ENCODE measurements at places on chromosomes 16 and 17. TPM values are rescaled to one million over a fixed set of nuclear protein-coding genes. Genes with fewer than 3 reads are reported as not detected.

DNA sequence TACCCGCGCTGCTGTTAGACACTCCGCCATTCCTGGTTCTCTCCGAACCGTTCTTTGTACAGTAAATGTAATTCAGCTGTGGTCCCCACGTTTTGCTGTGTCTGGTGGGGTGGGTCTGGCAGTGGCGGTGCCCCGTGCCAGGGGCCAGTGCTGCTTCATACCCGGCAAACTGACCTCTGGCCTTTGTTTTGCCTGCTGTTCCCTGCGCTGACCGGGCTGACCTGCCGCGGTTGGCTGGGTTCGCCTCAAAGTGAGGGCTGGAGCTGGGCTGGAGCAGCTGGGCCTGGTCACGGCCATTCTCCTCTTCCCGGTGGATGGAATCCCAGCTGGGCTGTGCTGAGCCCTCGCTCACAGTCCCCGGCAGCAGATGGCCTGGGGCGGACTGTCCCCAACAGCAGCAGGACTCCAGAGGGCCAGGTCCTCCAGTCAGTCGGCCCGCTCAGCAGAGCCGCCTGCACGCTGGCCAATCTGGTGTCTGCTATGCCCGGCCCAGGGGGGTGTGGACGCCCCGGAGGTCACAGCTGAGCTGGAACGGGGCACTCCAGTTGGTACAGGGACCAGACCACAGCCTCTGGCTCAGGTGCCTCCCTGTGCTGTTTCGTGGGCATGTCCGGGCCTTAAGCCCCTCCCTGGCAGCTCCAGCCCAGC, 1.5 kb upstream of the WFIKKN1 start:
- DNase-seq, result no peak
- H3K36me3 ChIP-seq, result peaks cover 3% of the 10 kb centered on the region
- no peak overlapping the region for H3K4me3 ChIP-seq
- H3K4me1 ChIP-seq, result peaks cover 20% of the 10 kb centered on the region
- H3K27ac ChIP-seq, result peak overlapping the region; percentile 89

GRCh38 chr17:52149626-52150025, 8.9 kb downstream of the CA10 start:
- H3K36me3 ChIP-seq, result peaks cover 29% of the 10 kb centered on the region
- DNase-seq, result no peak
- no peak overlapping the region for H3K4me3 ChIP-seq
- peaks cover 3% of the 10 kb centered on the region for H3K4me1 ChIP-seq
- no peak overlapping the region for H3K27ac ChIP-seq

- no peak for DNase-seq
- H3K4me1 ChIP-seq, result no peaks in the 10 kb centered on the region
- no peaks in the 10 kb centered on the region for H3K27me3 ChIP-seq
- no peak overlapping the region for H3K4me3 ChIP-seq
These were observed 86.0 kb downstream of the IRF8 start for GRCh38 chr16:85984947-85985451.

- peaks cover 5% of the 10 kb centered on the region for H3K4me1 ChIP-seq
- no peak overlapping the region for H3K27ac ChIP-seq
- peaks cover 7% of the 10 kb centered on the region for H3K36me3 ChIP-seq
- no peaks in the 10 kb centered on the region for H3K27me3 ChIP-seq
- DNase-seq, result no peak
These were observed 20.2 kb downstream of the CHCT1 start for GRCh38 chr17:60442271-60443173.

GRCh38 chr16:71214746-71215381, 15.7 kb downstream of the HYDIN start:
- peaks cover 17% of the 10 kb centered on the region for H3K4me1 ChIP-seq
- H3K4me3 ChIP-seq, result no peak overlapping the region
- no peak overlapping the region for H3K27ac ChIP-seq
- H3K36me3 ChIP-seq, result no peaks in the 10 kb centered on the region
- no peak for DNase-seq

MT1H gene
- total RNA-seq, result 122 TPM

DNA sequence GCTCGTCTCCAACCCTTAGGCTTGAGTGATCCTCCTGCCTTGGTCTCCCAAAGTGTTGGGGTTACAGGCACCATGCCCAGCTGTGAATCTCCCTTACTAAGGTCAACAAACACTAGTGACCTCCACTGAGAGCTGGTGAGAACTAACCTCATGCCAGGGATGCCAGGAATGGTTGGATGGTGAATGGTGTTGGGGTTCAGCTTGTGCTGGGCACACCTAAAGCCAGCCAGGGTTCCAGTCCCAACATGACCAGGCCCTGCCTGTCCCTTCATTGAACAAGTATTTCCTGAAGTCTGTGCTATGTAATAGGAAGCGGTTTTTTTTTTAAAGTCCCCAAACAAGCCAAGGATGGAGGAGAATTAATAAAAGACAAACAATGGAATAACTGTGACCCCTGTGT, 56.0 kb upstream of the TOB1 start:
- peaks cover 53% of the 10 kb centered on the region for H3K4me1 ChIP-seq
- no peak overlapping the region for H3K4me3 ChIP-seq
- no peaks in the 10 kb centered on the region for H3K36me3 ChIP-seq

DNA sequence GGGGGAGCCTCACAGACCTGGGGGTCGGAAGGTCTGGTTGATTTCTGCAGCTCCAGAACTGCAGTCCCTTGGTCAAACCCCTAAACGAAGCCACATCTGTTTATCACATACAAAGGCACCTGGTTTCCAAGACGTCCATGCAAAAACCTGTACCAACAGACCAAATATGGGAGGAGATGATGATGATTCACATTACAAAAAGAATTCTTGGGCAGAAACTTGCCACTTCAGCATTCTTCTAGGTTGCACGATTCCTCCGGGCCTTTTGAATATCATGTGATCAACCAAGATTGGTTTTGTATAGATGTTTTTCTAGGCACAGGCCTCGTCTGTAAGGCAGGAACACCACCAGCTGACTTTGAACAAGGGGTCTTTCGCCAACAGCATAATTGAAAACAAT, 466.3 kb downstream of the SOX9 start:
- H3K27me3 ChIP-seq, result peaks cover 42% of the 10 kb centered on the region
- H3K4me3 ChIP-seq, result no peak overlapping the region
- H3K4me1 ChIP-seq, result peaks cover 37% of the 10 kb centered on the region
- no peak for DNase-seq

TP53TG3B gene
- total RNA-seq, result not detected

PIK3R6 gene
- 0.15 TPM for total RNA-seq

DNA sequence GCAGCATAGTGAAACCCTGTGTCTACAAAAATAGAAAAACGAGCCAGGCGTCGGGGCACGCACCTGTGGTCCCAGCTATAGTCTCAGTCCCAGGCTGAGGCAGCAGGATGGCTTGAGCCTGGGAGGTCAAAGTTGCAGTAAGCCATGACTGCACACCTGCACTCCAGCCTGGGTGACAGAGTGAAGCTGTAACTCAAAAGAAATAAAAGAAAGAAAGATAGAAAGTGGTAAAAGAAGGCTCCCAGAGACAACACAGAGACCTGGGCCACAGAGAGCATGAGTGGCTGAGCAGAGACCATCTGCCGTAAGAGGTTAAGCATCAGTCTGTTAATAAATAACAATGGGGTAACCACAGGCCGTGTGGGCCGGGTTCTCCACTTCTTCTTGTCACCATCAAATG, 15.3 kb upstream of the HEXD start:
- H3K4me1 ChIP-seq, result no peaks in the 10 kb centered on the region
- no peak overlapping the region for H3K27ac ChIP-seq
- no peaks in the 10 kb centered on the region for H3K27me3 ChIP-seq
- no peak for DNase-seq
- H3K36me3 ChIP-seq, result peaks cover 11% of the 10 kb centered on the region
- no peak overlapping the region for H3K4me3 ChIP-seq

ATF7IP2 gene
- 20.3 TPM for total RNA-seq

DNA sequence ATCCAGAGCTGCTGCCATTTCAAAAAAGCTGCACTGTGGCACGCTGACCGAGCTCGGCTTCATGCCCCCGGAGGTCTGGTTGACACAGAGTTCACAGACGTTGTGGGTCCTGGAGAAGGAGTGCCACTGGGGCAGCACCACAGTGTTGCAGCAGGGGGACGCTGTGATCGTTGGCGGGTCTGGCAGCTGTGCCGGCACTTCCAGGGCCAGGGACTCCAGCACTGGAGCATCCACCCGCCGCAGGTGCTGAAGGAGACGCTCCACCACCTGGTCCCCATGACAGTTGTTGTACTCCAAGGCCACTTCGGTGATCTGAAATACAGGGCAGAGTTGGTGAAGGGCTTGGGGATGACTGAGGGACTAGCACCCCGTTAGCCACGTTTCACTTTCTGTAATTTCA, 23.5 kb downstream of the SNN start:
- no peaks in the 10 kb centered on the region for H3K4me1 ChIP-seq
- no peak overlapping the region for H3K27ac ChIP-seq
- no peak for DNase-seq
- no peak overlapping the region for H3K4me3 ChIP-seq
- no peaks in the 10 kb centered on the region for H3K27me3 ChIP-seq
- H3K36me3 ChIP-seq, result peaks cover 28% of the 10 kb centered on the region

- H3K4me3 ChIP-seq, result no peak overlapping the region
- H3K27ac ChIP-seq, result 0 out of 2 replicates have a peak overlapping the region, but pooled peaks have one; percentile 16
- H3K36me3 ChIP-seq, result no peaks in the 10 kb centered on the region
- no peaks in the 10 kb centered on the region for H3K27me3 ChIP-seq
- DNase-seq, result no peak
These were observed 28.5 kb downstream of the ARHGAP17 start for GRCh38 chr16:24986512-24987303.

SLFN14 gene
- not detected for total RNA-seq

- no peak for DNase-seq
- no peak overlapping the region for H3K27ac ChIP-seq
- peaks cover 24% of the 10 kb centered on the region for H3K36me3 ChIP-seq
- H3K4me1 ChIP-seq, result no peaks in the 10 kb centered on the region
These were observed 52.5 kb downstream of the SMG6 start for GRCh38 chr17:2251098-2251497.

GRCh38 chr16:64907844-64908243, 214.0 kb downstream of the CDH11 start:
- no peaks in the 10 kb centered on the region for H3K36me3 ChIP-seq
- peaks cover 7% of the 10 kb centered on the region for H3K4me1 ChIP-seq
- H3K27me3 ChIP-seq, result no peaks in the 10 kb centered on the region

GRCh38 chr16:31868691-31869167, 4.9 kb upstream of the ZNF267 start:
- no peak overlapping the region for H3K4me3 ChIP-seq
- peak; percentile 76 for DNase-seq
- peaks cover 43% of the 10 kb centered on the region for H3K27me3 ChIP-seq
- H3K27ac ChIP-seq, result no peak overlapping the region

DNA sequence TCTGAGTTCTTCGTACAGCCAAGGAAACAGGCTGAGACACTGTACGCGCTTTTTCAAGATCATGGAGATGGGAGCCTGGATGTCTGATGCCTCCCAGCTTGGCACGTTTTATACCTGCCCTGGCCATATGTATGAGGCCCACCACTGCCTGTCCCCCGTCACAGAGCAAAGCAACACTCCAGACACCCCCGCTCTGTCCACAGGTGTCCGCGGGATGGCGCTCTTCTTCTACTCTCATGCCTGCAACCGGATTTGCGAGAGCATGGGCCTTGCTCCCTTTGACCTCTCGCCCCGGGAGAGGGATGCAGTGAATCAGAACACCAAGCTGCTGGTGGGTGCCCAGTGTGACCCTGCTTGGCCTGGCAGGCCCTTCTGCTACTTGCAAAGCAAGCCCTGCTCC, 39.8 kb upstream of the POLR3E start:
- H3K4me3 ChIP-seq, result no peak overlapping the region
- no peak overlapping the region for H3K27ac ChIP-seq
- peaks cover 77% of the 10 kb centered on the region for H3K36me3 ChIP-seq
- no peak for DNase-seq

DNA sequence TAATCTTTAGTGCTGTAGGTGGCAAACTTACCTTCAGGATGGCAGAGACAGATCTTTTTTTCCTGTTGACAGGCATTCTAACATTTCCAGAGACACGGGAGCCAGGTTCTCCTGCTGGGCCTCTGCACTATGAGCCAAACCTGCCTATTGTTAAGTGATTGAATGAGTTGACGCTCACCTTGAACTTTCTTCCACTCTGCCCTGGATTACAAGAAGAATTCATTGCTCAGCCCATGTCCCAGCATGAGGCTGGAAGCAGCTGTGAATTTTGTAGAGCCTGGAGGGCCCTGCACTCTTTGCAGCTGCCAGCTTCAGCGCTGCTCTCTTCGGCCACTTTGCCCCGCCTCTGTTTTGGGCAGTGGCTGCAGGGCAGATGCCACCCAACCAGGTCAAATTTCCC, 9.4 kb upstream of the SLC7A5 start:
- peaks cover 66% of the 10 kb centered on the region for H3K4me1 ChIP-seq
- H3K27ac ChIP-seq, result peak overlapping the region; percentile 41
- H3K4me3 ChIP-seq, result no peak overlapping the region
- H3K36me3 ChIP-seq, result peaks cover 7% of the 10 kb centered on the region

GRCh38 chr17:75813081-75814020, 28.7 kb downstream of the UNK start:
- no peak overlapping the region for H3K27ac ChIP-seq
- no peaks in the 10 kb centered on the region for H3K4me1 ChIP-seq
- peaks cover 30% of the 10 kb centered on the region for H3K36me3 ChIP-seq
- no peaks in the 10 kb centered on the region for H3K27me3 ChIP-seq
- H3K4me3 ChIP-seq, result no peak overlapping the region

- no peak overlapping the region for H3K27ac ChIP-seq
- H3K4me1 ChIP-seq, result peaks cover 20% of the 10 kb centered on the region
- H3K27me3 ChIP-seq, result no peaks in the 10 kb centered on the region
- H3K36me3 ChIP-seq, result peaks cover 7% of the 10 kb centered on the region
These were observed 23.1 kb downstream of the MMP15 start for GRCh38 chr16:58048494-58049231.

DNA sequence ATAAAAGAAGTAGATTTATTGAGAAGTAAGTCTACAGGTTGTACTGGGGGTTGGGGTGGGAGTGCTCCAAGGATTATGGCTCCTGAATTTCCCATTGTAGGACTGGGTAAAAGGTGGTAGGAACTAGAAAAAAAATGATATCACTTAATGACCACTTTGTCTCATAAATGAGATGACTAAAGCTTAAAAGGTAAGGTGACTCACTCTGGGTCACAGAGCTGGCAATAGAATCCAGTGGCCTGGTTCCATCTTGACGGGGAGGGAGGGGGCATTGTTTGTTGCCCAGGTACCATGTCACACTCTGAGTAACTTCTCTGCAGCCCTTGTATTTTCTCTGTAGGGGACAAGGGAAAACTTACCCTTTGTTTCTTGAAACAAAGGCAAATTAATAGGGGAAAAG, 126.1 kb downstream of the PITPNC1 start:
- H3K4me1 ChIP-seq, result peaks cover 50% of the 10 kb centered on the region
- no peak overlapping the region for H3K27ac ChIP-seq
- no peak for DNase-seq

CCDC78 gene
- 20.8 TPM for total RNA-seq

ZNF18 gene
- 10.8 TPM for total RNA-seq

GRCh38 chr16:19885451-19886072, 914 bp upstream of the GPRC5B start:
- H3K27ac ChIP-seq, result no peak overlapping the region
- DNase-seq, result no peak
- peak overlapping the region; percentile 74 for H3K4me3 ChIP-seq
- H3K27me3 ChIP-seq, result peaks cover 19% of the 10 kb centered on the region
- peaks cover 9% of the 10 kb centered on the region for H3K36me3 ChIP-seq

DNA sequence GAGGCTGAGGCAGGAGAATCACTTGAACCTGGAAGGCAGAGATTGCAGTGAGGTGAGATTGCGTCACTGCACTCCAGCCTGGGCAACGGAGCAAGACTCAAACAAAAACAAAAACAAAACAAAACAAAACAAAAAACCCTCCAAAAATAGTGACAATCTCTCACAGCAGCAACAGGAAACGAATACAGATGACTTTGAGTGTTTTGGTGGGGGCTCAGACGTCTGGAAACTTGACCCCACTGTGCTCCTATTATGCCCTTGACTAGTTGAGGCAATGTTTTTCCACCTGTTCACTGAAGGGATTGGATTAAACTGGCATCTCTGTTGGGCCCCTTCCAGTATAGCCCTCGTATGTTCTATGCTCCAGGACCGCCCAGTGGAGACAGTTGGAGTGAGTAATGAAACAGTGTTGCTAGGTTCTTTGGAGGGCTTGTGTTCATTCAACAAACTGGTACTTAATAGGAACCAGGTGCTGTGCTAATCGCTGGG, 167.0 kb downstream of the UTP18 start:
- H3K27me3 ChIP-seq, result peaks cover 4% of the 10 kb centered on the region
- H3K27ac ChIP-seq, result no peak overlapping the region
- H3K4me3 ChIP-seq, result no peak overlapping the region
- peaks cover 10% of the 10 kb centered on the region for H3K4me1 ChIP-seq
